Immature natural killer cell (primary cell): ENCODE measurements at places on chromosomes 7 and 10.

GRCh38 chr10:69043931-69044531 lies 43.9 kb upstream of the SRGN start:
- DNase-seq: peak; percentile 73

GRCh38 chr7:6218329-6218728 lies 54.1 kb downstream of the CYTH3 start:
- no peak for DNase-seq

GRCh38 chr10:62708569-62708968 lies 96.0 kb upstream of the ADO start:
- no peak for DNase-seq

DNA sequence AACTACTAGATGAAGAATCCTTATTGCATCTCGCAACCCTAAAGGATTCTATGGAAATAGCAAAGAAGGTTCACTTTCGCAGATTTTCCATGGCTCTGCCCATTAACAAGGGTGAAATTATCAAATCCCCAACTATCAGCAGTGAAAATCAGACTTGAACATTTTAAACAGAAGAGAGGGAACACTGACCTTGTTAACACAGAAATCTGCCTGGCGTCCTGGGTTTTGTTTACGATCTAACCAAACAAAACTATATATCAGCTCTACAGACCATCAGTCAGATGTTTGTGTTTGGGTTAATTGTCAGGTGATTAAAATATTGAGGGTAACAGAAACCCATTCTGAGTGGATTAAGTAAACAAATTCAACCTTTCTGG lies 1.9 kb downstream of the CTTNBP2 start:
- DNase-seq: no peak

- DNase-seq: no peak
Measured at GRCh38 chr10:21501091-21501490, 24.4 kb downstream of the SKIDA1 start.

GRCh38 chr10:76717141-76717540 lies 920.5 kb downstream of the KCNMA1 start:
- DNase-seq: no peak

GRCh38 chr7:46428295-46428694 lies 507.2 kb upstream of the IGFBP3 start:
- no peak for DNase-seq

DNA sequence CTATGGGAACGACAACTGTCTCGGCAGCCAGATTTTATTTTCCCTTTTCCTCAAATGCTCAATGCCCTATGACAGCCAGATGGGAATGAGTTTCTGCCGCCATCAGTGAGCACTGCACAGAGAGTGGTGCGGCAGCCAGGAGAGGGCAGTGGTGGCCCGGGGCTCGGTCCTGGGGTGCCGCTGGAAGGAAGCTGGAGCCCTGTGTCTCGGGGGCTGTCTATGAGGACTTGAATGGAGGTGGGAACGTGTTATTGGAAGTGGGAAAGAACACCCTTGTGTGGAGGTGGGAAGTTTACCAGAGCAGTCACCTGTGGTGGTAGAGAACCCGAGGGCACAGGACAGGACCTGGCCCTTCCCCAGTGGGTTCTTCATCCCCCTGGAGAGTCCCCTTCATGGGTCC lies 35.8 kb downstream of the JAKMIP3 start:
- no peak for DNase-seq

DNA sequence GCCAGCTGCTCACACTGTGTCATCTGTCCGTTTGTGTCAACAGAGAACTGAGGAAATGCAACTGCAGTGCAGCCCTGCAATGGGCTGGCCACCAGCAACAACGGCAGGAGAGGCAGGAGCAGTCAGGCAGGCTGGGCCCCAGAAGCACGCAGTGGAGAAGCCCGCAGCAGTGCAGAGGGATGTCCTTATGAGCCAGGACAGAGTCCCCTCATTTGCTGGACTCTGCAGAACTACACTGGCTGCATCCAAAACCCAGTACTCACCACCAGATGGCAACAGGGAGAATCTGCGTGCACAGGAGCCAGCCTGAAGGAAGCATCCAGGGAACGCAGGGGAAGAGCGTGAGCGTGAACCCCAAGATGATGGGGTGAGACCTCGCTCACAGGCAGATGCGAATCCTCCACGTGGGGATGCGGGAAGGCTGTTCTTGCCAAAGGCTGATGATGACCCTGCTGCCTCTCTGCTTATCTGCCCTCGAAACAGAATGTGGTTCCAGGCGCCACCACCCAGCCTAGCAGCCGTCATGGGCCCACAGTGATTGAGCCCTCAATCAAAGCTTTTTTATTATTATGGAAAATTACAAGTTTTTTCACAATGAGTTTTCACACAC lies 232.1 kb downstream of the PTPRN2 start:
- no peak for DNase-seq

GRCh38 chr7:80770061-80770460 lies 131.6 kb downstream of the CD36 start:
- DNase-seq: no peak

DNA sequence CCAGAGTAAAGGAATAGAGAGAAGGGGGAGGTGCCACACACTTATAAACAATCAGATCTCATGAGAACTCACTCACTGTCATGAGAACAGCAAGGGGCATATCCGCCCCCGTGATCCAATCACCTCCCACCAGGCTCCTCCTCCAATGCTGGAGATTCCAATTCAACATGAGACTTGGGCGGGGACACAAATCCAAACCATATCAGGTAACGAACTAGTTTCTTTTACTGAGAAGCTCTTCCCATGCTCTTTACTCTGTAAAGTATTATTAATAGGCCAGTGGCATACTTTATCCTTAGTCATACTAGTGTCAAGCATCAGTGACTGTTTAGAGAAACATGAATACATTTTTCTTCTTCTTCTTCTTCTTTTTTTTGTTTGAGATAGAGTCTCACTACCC lies 39.4 kb upstream of the ZNF488 start:
- no peak for DNase-seq

DNA sequence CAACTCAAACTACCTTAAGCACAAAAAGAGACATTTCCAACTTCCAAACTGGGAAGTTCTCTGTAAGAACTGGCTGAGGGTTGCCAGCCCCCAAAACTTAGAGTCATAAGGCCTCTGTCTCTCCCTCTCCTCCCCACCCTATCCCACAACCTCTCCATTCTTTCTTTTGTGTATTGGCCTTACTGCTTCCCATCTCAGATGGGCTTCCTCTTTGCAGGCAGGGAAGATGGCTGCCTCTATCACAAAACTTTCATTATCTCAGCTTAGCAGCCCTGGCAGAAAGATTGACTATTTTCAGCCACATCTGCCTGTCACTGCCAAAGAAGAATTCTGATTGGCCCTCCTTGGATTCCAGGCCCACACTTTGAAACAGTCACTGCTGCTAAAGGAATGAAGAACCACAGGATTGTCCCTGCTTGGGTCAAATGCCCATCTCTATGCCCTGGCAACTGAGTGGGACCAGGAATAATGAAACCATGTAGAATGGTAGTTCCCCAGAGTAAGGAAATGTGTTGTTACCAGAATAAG lies 58.0 kb upstream of the PRKAR2B start:
- DNase-seq: no peak

DNA sequence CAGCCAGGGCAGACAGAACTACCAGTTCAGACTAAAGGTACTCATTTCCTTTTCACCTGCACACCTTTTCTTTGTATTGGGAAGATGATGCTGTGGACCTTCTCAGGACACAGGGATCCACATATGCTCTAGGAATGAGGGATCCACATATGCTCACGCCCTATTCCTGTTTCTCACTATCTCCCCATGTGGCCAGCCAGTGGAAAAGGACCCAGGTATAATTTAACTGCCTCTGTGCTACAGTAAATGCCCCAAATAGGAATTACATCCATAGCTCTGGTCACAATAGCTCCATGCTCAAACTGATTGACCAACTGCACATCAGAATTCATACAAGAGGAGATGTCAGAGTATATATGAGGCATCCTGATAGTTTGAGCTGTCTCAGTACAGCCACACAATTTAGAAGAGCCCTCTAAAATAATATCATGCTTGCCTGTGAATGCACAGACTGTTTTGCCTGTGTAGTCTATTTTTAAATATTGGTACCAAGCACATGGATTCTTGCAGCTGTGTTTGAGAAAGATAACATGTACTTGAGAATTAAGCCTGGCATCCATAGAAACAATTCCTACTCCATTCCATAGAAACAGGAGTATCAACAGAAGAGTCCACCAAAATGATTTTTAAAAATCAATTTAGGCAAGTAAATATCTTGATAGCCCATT lies 43.7 kb downstream of the CTTNBP2 start:
- DNase-seq: no peak

DNA sequence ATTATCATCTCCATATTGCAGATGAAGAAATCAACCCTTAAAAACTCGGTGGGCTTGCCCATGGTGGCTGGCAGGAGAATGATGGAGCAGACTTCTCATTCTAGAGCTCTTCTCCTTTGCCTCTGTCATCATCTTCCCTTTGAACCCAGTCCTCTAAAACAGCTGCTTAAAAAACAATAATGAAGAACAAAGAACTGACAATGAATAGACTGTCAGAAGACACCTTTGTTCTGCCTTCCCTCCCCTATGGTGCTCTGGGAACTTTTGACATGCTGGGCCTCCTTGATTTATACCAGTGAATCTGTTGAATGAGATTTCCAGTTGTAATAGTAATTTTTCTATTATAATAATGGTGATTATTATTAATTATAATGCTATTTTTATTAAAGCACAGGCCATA lies 103.0 kb downstream of the SORCS3 start:
- no peak for DNase-seq

DNA sequence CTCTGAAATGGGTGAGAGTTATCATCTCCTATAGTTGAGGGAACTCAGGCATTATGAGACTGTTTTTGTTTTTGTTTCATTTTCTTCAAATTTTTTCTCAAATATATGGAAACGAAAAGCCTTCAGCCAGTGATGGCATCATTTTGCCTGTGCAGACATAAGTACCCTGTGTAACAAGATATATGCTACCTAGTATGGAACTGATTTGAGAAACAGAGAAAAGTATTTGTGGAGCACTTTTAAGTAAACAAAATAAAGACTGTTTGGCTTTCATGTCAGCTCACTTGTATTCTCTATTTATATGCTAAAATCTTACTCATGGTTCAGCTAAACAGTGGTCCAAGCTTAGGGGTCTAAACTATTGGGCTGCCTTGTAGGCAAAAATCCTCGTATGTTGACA lies 150.6 kb downstream of the WNT2 start:
- no peak for DNase-seq

DNA sequence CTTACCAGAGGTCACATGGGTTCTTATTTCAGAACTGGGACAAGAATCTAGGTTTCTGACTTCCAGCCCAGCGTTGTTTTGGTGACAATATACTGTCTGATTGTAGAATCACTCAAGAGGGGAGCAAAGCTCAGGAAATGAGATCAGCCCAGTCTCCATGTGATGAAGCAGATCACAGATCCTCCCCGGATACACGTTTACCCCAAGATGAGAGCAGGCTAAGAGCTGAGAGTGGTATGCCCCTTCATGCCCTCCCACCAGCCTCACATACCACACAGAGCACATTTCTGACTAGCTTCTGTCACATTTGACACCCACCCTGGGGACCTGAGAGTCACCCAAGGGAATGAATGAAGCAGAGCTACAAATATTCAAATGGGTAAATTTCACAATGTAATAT lies 27.1 kb upstream of the PRKCQ start:
- peak; percentile 21 for DNase-seq

GRCh38 chr10:68238371-68238770 lies 6.5 kb upstream of the ATOH7 start:
- DNase-seq: no peak

DNA sequence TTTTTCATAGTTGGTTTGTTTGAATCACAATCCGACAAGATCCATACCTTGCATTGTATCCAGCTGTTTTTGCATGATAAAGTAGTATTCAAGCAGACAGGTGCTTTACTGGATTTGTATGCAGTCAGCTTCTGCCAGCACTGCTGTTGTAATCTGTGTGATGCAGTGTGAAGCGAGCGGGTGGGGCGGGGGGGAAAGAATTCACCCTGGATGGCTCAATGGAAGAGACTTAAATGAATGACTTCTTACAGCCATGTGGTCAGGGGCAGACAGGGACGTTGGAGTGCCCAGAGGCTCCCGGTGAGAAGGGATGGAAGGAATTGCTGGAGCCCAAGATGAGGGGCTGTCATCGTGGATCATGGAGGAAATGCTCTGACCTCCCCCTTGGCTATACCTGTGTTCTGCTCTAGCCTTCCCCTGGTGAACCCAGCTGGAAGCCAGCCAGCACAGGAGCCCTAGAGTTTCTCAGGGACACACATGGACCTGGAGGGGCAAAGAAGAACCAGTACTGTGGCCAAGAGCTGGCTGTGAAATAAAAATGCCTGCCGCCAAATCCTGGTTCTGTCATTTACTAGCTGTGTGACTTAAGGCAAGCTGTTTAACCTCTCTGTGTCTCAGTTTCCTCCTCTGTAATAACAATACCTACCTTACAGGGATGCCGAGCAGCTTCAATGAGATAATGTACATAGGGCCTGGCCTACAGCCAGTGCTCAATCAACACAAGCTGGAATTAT lies 14.1 kb downstream of the NFE2L3 start:
- DNase-seq: no peak

DNA sequence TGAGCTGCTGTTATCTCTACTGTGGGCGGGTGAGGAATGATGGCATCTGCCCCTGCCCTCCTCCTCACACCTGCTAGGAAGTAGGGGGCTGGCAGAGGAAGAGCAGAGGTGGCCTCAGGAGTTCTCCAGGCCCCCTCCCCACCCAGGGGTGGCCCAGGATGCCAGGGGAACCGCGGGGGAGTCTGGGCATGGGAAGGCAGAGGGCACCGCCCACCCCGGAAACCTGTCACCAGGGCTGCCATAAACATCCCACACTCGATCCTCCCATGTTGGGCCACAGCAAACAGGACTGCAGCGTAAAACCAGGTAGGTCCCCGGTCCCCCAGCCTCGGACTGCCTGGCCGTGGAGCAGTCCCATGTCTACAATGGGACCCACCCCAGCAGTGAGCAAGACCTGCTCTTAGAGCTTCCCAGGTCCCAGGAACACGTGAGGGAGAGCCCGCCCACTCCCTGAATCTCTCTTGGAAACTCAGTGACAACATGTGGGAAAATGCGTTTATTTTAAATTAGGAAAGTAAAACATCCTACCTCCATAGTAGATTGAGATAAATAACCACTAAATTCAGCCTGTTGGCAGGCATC lies 23.4 kb downstream of the EBF3 start:
- DNase-seq: no peak

DNA sequence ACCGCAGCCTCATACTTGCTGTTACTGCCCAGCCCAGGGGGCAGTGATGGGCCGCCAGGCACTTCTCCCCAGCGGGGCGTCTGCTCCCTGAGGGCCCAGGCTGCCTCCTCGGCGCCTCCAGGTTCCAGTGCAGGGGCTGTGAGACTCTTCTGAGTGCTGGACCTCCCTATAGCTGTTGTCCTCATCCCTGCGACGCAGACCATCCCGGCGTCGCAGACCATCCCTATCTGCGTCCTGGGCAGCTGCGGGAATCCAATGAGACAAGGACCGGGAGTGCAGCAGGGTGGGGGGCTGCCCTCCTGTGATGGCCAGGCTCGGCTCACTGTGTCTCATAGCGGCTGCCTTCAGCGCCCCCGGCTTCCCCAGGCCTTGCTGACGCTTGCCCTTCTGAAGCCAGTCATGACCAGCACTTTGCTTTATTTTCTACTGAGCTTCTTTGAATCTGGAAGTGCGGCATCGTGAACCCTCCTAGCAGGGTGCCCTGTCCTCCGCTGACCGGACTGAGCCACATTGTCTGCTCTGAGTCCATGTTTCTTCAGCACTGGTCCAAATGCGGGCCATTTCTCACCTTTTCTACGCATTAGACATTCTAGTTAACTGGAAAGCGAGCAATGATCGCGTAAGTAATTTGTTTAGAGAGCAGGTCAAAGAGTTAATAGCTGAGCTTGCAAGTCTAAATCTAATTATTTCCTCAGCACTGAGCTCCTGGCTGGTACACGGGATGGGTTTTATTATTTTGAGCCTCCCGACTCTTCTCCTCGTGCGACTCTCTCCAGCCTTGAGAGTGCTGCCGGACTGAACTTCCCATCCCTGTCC lies 339.5 kb downstream of the WDR37 start:
- no peak for DNase-seq
